Inflammatory macrophage treated with lipopolysaccharide for 1 hour (primary cell): ENCODE measurements at places on chromosomes 1 and 21.
A peak's percentile ranks its signal among the peaks of the same experiment; 100 is the strongest.

DNA sequence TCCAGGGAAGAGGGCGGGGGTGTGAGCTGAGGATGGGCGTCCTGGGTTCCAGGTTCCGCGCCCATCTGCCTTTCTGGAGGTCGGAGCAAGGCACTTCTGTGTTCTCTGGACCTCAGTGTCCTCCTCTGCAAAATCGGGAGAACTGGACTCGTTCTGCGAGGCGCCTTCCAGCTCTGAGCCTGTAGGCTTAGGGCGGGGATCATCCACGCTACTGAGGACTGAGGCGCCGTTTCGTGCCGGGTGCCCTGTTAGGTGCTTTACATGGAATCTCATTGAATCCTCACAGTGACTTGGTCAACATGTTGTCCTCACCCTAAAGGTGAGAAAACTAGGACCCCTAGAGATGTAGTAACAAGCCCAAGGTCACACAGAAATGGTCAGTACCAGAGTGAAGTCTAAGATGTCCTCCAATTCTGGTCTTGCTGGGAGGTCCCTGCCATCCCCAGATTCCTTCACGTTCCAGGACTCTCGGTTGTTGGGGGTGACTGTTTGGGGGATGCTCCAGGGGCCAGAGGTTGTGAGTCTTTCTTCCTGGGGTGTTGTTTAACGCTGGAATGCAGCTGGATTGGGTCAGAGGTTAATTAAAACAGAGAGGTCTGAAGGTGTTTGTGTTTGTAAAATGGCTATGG, 677 bp downstream of the PRKAA2 start:
- DNase-seq = no peak

GRCh38 chr1:100953960-100954730, 58.3 kb downstream of the SLC30A7 start:
- no peak for DNase-seq

DNA sequence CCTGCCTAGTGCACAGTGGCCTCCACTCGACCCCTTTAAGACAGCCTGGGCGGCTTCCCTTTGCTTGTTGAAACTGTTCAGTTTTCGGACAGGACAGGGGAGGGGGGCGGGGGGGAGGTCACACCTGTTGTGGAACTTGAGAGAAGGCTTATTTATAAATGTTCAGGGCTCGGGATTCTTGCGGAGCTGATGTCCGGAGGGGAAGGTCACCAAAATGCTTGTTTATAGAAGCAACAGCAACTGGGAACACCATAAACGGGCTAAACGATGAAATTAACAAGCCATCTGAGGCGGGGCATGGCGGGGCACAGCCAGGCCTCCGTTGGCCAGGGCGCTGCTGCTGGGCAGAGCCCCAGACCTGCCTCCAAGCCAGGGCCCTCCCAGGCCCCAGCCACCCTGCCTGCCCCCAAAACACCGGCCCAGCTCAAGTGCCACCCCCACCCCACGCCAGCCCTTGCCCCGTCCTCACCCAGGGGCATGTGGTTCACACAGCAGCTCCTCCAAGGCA, 59.8 kb upstream of the CASZ1 start:
- DNase-seq = no peak

DNA sequence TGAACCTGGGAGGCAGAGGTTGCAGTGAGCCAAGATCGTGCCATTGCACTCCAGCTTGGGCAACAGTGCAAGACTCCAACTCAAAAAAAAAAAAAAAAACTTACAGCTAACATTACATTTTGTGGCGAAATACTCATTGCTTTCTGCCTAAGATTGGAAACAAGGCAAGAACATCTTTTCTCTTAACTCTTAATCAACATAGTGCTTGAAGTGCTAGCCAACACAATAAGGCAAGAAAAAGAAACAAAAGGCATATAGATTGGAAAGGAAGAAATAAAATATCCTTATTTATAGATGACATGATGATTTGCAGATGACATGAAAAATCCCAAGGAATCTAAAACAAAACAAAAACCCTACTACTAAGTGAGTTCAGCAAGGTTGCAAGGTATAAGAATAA, 24.6 kb upstream of the GJA9 start:
- no peak for DNase-seq

DNA sequence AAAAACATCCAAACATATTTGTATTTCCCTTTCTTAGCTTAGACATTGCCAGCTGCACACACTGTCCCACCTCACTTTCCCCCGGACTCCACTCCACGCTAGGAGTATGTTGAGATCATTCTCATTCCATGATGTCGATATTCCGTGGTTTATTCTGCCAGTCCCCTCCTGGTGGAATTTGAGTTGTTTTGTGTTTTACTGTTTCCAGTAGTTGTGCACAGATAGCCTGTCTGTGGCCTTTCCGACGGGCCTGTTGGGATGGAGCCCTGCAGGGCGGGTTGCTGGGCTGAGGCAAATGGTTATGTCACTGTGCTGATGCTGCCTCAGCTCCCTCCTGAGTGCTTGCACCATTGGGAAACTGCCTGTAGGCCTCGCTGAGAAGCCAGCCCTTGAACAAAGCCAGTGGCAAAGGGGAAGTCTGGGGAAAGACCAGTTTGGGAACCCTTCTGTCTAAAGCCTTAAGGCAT, 12.8 kb downstream of the TRAPPC10 start:
- DNase-seq = peak; percentile 97

- no peak for DNase-seq
Observed at GRCh38 chr1:185315445-185316071, 1.5 kb downstream of the IVNS1ABP start.

- no peak for DNase-seq
Observed at GRCh38 chr1:92929461-92929860, 31.8 kb downstream of the DIPK1A start.

GRCh38 chr1:202247837-202248795, 54.5 kb downstream of the LGR6 start:
- no peak for DNase-seq

DNA sequence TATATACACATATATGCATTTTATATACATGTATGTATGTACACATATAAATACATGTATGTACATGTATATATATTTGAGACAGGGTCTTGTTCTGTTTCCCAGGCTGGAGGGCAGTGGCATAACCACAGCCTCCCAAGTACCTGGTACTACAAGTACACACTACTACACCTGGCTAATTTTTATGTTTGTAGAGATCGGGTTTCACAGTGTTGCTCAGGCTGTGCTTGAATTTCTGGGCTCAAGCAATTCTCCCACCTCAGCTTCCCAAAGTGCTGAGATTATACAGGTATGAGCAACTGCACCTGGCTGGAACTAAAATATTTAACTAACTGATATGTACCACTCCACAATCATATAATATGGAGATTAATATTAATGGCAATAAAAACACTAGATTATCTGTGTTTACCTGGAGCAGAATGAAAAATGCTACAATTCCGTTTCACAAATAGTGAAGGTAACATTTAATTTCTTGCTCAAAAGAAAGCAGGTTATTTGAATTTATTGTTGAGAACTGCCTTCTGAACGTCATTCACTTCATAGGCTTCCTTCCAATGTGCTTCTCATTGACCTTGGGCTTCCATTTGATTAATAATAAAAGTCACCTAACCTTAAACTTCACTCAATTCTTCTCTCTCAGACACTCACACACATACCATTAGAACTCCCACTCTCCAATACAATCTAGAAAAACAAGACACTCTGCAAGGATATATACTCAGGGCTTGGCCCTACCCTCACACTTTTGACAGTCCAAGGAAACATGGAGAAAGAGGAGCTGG, 57.0 kb downstream of the PTGER3 start:
- DNase-seq = no peak

- no peak for DNase-seq
Observed at GRCh38 chr1:228936881-228937280, 201.6 kb downstream of the RHOU start.

DNA sequence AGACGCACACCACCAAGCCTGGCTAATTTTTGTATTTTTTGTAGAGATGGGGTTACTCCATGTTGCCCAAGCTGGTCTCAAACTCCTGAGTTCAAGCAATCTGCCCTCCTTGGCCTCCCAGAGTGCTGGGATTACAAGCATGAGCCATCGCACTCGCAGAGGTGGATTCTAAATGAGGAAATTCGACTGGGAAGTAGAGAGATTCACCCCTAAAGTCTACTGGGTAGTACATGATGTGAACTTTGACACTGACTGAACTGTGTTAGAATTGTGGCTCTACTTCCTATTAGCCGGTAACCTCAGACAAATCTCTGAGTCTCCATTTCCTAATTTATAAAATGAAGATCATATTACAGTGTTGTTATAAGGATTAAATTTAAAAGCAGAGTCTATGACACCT, 276.0 kb upstream of the NR5A2 start:
- peak; percentile 54 for DNase-seq

DNA sequence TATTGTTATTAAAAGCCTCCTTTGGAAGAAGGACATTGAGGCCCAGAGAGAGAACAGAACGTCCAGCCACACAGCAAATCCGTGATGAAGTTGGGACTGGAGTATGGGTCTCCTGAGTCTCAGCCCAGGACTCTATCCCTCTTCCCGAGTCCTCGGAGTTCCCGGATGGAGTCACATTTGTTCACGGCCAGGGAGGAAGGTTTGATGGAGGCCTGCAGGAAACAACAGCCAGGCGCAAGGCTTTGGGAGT, 357 bp upstream of the TXLNA start:
- no peak for DNase-seq

DNA sequence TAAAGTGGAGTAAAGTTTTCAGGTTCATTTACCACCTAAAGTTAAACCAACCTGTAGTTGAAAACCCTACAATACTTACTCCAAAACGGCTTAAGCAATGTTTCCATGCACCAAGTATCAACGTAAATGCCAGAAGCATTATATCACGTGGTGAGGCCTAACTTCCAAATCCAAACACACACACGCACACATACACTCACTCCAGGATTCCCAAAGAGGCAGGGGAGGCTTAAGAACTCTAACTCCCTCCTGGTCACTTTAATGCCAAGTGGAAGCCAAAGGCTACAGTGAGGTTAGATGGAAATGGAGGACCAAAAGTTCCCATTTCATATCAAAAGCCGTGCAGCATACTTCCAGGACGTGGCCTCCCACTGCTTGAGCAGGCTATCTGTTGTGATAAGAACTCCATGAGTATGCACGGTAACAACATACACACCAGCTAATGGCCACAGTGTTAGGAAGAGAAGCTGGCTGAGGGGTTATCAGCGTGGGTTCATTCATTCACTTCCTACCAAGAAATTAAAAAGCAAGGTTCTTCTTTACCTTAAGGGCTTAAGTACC, 224.1 kb downstream of the SLC45A1 start:
- DNase-seq = no peak

DNA sequence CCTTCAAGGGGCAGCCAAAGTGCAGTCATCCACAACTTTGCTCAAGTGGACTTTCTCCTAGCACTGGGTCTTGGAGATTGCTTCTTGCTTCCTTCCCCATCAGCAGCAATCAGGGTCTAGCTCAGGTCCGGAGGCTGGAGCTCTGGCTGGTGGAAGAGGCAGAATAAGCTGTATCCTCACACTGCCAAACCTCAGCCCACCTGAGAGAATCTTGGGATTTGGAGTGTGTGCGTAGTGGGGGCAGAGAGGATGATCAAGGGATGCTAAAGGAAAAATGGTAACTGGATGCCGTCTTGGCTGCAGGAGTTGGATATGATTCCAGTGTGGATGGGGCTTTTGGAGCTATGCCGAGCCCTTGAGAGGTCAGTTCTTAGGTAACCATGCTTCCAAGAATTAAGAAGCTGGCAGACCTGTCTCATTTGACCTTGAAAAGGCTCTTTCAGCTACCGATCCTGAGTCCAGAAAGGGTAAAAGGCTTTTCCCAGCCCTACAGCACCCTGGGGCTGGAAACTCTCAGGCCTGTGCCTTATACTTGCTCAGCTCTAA, 4.5 kb upstream of the NFASC start:
- no peak for DNase-seq

- no peak for DNase-seq
Observed at GRCh38 chr1:47785561-47786271, 211.5 kb downstream of the TRABD2B start.

- DNase-seq = peak; percentile 83
Observed at GRCh38 chr21:35473496-35473895, 424.4 kb upstream of the RUNX1 start.

- no peak for DNase-seq
Observed at GRCh38 chr1:177659281-177659680, 310.6 kb downstream of the SEC16B start.

- peak; percentile 7 for DNase-seq
Observed at GRCh38 chr1:40258445-40258769, 371 bp downstream of the ZMPSTE24 start.

DNA sequence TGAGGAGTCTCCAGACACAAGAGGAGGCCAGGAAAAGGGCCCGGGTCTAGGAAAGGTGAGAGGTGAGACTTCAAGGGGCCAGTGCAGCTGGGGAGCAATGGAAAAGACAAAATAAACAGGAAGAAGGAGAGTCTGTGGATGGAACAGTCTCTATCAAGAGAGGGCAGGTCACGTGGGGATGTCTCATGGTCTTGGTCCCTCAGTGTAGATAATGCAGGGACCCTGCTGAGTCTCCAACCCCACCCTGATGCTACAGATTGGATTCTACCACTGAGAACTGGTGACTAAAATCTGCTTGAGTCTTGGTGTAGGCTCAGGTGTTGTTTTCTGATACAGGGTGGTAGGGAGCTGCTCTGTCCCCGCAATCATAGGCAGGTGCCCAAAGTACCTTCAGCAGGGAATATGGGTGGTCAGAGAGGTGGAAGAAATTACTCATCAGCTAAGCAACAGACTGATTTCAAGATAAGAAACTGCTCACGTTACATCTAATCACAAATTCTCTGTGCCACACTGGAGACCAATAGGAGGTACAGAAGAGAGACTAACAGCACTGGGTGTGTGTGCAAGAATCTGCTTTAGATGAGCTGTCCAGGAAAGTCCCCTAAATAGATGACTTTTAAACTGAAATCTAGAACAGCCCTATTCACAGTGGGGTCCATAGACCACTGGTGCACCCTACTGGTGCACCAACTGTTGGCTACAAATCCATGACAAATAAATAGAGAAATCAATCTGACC, 101.5 kb upstream of the TLR5 start:
- DNase-seq = peak; percentile 28

GRCh38 chr1:9293241-9293532, 493 bp downstream of the SPSB1 start:
- DNase-seq = no peak

- no peak for DNase-seq
Observed at GRCh38 chr1:88888750-88889149, 2.6 kb downstream of the GTF2B start.

DNA sequence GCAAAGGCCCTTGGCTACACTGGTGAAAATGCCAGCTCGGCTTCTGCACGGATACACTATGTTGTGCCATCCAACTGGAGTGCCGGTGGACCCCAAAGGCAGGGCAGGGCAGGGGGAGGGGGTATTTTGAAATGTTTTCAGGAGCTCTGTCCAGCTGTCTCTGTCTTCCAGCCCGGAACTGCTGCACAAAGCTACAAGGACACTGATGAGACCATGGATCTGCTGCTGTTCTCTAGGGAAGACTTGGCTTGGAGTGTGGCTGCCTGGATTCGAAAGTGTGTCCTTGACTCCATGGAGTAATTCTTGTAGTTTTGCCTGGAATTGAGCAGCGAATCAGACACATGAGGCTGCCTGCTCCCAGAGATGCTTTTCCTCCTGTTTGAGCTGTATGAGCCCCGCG, 42.4 kb downstream of the TTC39A start:
- DNase-seq = no peak

DNA sequence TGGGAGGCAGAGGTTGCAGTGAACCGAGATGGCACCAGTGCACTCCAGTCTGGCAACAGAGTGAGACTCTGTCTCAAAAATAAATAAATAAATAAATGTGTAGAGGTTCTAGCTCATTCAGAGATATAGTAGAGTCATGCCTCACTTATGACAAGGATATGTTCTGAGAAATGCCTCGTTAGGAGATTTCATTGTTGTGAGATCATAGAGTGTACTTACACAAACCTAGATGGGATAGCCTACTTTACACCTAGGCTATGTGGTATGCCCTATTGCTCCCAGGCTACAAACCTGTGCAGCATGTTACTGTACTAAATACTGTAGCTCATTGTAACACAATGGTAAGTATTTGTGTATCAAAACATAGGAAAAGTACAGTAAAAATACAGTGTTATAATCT, 155.3 kb upstream of the JUN start:
- no peak for DNase-seq
